ENCODE measurements at places on chromosomes 12 and 14.

- DNase-seq = no peak
Observed at GRCh38 chr12:58640314-58640713, 280.0 kb downstream of the LRIG3 start.

DNA sequence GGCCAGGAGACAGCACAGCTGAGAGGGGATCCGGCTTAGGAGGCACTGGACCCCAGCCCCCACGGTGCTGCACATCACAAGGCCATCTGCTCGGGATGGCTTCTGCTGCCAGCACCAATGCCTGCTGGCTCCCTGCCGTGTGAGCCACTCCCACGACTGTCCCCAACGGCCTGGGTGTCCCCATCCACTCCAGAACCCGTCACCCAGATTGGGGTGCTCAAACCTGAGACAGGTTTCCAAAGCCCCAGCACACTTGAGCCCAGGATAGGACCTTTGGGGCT, 102.4 kb downstream of the RFLNA start:
- DNase-seq = no peak

GRCh38 chr14:97106609-97107008, 309.4 kb downstream of the VRK1 start:
- no peak for DNase-seq

DNA sequence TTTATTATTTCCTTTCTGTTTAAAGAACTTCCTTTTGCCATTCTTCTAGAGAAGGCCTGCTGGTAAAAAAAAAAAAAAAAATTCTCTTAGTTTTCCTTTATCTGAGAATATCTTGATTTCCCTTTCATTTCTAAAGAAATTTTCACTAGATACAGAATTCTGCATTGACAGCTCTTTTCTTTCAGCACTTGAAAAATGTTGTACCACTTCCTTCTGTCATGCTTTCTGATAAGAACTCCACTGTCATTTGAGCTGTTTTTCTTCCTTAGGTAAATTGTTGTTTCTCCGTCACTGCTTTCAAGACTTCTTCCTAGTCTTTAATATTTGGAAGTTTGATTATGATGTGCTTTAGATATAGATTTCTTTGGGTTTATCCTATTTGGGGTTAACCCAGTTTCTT, 113.6 kb upstream of the BTG1 start:
- DNase-seq = no peak

GRCh38 chr12:65655074-65655493, 169.2 kb upstream of the HMGA2 start:
- DNase-seq = no peak

GRCh38 chr14:104119488-104120251, 18.7 kb upstream of the KIF26A start:
- no peak for DNase-seq

DNA sequence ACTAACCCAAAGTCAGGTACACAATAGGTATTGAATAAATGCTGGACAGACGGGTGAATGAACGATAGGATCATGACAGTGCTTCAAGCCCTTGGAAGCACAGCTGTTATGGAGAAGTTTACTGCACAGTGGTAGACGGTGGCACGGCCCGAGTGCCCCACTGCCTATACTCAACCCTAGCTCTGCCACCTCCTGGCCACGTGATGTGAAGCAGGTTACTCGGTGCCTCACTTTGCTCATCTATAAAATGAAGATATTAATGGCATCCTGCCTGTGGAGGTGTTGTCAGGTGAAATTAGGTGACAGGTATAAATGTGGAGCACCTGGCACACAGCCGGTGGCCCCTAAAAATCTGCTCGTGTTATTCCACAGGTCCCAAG, 5.8 kb downstream of the ASB2 start:
- no peak for DNase-seq

DNA sequence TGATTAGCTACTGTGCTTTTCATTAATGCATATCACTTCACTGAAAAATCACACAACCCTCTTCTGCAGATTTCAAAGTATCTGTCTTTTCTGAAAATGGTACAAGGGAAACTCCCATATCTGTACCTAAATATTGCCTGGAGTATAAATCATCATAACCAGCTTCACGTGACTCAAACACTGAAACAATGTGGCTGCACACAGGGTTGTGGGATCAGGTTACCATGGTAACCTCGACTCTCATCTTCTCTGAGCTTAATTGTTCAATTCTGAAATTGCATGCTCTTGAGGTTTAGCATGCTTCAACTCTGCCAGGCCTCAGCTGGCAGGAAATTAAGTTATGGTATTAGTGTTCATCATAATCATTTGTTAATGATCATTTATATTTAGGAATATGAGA, 77.5 kb upstream of the CPSF6 start:
- DNase-seq = no peak
